NCI-H2081 treated with DMSO at 0.1 percent for 48 hours (cell line): ENCODE measurements at places on chromosomes 5 and 9.

GRCh38 chr5:176389135-176390123 lies 878 bp downstream of the HIGD2A start:
- no peak for DNase-seq

- DNase-seq = no peak
Measured at GRCh38 chr5:76386360-76386759, 16.7 kb upstream of the IQGAP2 start.

GRCh38 chr5:116484645-116485044 lies 90.0 kb downstream of the SEMA6A start:
- DNase-seq = no peak

- DNase-seq = no peak
Measured at GRCh38 chr9:98977813-98978212, 34.1 kb downstream of the COL15A1 start.

DNA sequence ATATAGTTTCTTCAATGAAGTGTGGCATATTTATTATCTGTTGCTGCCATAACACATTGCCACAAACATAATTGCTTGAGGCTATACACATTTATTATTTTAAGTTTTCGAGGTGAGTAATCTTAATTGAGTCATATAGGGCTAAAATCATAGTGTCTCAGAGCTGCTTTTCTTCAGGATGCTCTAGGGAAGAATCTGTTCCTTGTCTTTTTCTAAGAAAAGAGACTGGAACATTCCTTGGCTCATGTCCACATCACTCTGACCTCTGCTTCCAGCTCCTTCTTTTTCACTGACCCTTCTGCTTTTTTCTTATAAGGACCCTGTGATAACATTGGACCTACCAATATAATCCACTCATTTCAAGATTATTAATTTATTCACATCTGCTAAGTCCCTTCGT lies 632.4 kb upstream of the TYRP1 start:
- no peak for DNase-seq

- DNase-seq = no peak
Measured at GRCh38 chr9:19336166-19336565, 43.9 kb downstream of the RPS6 start.

DNA sequence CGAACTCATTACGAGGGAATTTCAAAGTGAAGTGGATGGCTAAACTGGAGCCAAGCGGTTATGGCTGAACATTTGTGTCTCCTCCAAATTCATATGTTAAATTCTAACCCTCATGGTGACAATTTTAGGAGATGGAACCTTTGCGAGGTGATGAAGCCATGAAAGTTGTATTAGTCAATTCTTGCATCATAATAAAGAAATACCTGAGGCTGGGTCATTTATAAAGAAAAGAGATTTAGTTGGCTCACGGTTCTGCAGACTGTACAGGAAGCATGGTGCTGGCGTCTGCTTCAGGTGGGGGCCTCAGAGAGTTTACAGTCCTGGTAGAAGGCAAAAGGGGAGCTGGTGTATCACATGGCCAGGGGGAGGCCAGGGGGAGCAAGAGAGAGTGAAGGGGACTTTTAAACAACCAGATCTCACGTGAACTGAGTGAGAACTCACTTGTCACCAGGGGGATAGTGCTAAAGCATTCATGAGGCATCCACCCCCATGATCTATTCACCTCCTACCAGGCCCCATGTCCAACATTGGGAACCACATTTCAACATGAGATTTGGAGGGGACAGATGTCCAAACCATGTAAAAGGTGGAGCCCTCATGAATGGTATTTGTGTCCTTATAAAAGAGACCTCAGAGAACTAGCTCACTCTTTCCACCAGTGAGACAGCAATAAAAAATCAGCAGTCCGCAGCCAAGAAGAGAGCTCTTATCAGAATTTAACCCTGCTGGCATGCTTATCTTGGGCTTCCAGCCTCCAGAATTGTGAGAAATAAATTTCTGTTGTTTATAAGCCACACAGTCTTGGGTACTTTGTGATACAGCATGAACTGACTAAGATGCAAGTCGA lies 143.4 kb downstream of the MTRR start:
- DNase-seq = no peak

DNA sequence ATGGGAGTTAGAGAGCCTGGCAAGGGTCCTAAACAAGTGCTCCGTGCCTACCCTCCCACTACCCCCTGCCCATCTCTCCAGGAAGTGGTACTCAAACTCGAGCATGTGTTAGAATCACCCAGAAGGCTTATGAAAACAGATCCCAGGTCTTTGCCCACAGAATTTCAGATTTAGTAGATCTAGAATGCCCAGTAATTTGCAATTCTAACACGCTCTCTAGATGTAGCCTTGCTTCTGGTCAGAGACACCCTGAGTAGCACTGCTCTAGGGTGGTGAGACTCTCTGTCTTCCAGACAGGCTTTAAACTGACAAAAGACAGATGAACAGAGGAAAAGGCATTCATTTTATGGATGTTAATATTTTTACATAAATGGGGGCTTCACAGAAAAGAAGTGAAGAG lies 20.7 kb upstream of the ERMP1 start:
- no peak for DNase-seq

GRCh38 chr5:125756456-125756855 lies 666.8 kb upstream of the GRAMD2B start:
- no peak for DNase-seq

DNA sequence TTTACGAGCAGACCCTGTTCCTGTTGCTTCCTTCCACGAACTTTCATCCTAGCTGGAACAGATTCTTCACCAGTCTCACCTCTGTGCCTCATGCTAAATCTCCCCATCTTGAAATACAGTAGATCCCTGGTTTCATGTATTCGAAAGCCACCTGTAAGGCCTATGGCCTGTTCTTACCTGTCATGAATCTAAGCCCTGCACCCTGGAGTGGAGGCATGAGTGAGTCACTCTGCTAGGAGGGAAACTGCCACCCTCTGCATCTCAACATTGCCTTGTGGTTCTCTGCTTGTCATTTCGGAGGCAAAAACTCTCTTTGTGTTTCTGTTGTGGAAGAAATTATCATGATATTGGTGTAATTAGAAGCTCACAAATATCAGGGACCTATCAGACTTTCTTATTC lies 320.0 kb downstream of the ENC1 start:
- no peak for DNase-seq

DNA sequence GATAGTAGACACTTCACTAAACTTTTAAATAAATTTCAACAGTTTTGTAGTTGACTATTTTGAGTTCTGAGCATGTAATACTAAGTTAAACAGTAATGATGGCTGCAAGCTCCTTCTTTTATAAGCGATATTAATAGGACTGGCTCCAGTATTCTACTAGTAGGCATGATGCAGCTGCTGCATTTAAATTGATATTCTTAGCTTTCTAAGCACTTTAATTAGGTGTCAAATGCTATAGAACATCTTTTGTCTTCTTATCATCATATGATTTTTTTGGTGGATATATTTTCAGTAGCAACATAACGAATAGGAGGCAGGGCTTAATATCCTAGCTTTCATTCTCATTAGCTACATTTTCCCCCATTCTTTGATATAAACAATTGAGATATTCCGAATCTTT lies 141.1 kb downstream of the FBXO4 start:
- DNase-seq = no peak

DNA sequence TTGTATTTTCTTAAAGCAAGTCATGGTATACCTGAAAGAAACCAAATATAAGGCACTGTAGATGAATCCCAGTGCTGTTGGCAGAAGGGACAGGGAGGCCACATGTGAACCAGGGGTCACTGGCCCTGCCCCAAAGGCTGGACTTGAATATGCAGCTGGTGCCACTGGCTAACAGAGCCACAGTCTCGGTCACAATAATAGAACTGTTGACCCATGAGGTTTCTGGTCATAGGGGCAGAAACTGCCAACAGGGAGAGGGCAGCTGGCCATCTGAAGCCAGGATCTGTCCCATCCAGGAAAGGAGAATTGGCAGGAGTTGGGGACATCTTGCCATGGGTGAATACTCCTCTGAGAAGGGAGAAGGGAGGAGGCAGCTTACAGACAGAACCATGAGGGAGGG lies 31.9 kb downstream of the PALM2AKAP2 start:
- DNase-seq = no peak

- no peak for DNase-seq
Measured at GRCh38 chr5:137345396-137345795, 153.7 kb downstream of the SPOCK1 start.

DNA sequence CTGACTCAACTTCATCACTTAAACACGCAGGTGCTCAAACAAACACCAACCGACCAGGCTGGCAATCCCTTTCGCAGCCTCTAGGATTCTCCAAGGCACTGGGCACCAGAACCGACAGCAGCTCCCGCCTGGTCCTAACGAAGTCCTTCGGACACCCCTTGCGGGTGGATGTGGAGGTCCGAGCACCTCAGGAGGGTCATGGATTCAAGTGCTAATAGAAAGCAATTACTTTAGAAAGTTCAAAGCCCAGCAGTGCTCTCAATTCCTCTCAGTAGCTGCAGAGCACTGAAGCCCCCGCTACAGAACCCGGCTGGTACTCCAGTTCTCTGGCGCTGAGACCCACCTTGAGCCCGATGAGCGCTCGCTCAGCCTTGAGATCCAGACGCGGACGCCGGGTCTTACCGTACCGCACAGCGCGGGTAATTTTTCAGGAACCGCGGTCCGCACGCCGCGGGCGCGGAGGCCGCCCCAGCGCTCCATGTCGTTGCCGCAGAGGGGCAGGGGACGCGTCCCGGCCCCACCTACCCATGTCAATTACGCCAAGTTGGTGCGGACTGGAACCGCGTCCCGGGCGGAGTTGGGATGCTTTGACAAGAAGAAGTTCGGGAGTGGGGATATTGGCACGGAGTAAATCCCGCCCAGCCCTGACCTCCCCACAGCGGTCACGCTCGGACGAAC lies 638 bp downstream of the MARCHF3 start:
- no peak for DNase-seq

- no peak for DNase-seq
Measured at GRCh38 chr5:139148986-139149385, 49.2 kb downstream of the SIL1 start.

- no peak for DNase-seq
Measured at GRCh38 chr9:34047864-34048726, 592 bp downstream of the UBAP2 start.

DNA sequence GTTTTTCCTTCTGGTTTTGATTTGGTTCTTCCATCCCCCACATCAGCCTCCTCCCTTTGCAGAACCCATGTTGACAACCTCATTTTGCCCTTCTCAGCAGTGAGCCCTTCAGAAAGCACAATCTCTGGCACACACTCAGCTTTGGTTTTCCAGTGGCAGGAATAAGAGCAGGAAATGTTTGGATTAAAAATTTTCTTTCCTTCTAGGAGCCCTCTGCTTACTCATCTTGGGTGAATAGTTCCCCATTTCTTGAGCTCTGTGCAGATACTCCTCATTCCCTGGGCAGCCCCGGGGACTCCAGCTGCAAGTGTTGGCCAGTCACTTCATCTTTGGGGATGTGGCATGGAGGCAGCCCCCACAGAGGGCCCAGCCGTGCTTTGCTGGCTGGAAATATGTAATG lies 170.5 kb downstream of the NR3C1 start:
- no peak for DNase-seq
